ENCODE measurements at places on chromosomes 3 and 15.

DNA sequence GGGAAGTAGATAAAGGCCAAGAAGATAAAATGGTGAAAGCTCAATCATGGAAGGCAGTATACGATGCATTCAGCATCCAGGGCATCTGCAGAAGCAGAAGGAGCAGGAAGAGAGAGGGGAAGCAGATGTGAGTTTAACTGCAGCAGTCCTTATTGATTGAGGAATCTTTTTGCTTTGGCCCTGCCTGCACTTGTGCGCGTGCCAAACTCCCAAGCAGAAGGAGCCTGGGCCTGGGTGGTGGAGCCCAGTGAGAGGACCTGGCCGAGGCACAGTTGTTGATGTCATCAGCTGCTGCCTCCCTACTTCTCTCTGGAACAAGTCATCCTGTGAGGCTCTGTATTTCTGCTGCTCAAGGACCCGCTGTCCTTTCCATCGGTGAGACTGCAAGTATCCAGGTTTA, 65.5 kb upstream of the ROPN1 start:
- no peak for DNase-seq

DNA sequence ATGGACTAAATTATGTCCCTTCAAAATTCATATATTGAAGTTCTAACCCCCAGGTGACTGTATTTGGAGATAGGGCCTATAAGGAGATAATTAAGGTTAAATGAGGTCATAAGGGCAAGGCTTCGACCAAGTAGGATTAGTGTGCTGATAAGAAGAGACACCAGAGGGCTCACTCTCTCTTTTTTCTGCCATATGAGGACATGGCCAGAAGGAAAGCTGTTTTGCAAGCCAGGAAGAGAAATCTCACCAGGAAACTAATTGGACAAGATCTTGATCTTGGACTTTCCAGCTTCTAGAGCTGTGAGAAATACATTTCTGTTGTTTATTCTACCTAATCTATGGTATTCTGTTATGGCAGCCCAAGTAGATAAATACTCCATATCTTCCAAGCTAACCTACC, 503.6 kb upstream of the NAALADL2 start:
- no peak for DNase-seq

DNA sequence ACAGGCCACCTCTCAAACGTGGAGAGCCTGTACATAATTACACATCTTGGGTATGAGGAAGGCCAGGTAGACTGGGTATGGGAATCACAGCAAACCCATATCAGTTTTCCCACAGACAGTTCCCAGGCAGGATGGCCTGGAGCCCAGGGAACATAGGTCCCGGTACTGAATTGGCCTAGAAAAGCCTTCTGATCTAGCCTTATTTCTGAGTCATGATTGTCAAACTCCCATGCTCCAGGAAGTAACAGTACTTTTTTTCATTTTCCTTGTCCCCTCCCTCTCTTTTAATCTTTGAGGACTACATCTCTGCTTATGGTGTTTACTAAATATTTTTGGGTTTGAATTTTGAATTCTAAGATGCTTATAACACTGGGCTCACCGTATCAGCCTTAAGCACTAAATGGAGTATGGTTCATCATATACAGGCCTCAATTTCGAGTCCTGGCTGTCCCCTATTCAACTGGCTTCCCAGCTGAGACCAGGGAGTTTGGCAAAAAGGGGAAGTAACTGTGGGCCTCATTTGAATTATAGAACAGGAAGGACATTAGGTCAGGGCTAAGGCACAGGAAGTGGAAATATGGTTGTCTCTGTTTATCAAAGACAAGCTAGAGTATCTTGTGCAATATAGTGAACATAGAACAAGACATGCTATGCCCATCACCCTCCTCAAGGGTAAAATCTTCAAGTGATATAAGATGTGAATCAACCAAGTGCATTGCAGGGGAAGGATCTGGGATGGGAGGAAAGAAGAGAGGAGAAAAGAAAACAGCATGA, 494.6 kb downstream of the NTRK3 start:
- no peak for DNase-seq

GRCh38 chr3:159860269-159861116, 128.1 kb upstream of the IL12A start:
- no peak for DNase-seq

DNA sequence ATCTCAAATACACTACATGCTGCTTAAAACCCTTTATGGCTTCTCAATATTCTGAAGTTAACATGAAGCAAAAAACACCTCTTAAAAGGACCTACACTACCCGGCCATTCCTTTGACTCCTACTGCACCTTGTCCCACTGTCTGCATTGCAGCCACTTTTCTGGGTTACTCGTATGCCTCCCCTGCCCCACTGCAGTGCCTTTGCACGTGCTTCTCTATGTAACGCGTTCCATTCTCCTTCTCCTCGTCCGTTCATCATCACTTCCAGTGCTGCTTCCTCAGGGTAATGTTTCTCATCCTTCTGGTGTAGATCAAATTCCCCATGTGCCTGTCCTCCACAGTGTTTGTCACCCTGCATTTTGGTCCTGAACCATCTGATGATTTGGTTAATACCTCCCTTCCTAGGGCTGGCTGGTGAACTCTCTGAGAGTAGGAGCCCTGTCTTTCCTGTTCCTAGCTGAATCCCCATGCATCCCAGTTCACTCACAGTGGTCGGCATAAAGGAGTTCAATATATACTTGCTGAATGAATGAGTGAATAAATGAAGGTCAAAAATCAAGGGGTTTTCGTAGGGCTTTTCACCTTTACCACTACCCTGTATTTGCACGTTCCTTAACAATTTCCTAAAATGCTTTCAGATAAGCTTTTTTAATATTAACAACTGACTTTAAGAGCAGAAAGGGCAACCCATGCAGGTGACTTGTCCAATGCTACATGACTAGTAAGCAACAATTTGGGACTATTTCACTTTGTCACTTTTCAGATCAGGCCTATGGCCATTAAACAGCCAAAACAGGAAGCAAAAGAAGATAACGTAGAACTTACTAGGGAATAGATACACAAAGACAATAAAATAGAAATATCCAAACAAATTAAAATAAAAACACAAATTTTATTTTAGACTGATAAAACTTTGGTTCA, 2.4 kb upstream of the STT3B start:
- DNase-seq: no peak

DNA sequence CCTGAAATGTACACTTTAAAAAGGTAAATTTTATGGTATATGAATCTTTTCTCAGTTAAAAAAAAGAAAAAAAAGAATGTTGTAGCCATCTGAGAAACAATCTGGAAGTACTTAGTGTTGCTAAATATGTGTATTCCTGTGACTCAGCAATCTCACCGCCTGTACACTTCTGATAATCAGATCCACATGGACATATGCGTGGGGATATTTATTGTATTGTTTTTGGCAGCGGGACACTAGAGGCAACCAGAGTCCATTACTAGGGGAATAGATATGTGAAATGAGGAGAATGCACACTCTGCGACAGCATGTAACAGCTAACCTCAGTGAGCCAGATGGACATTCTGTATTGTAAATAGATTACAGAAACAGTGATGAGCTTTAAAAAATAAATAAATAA, 65.4 kb downstream of the AQP9 start:
- no peak for DNase-seq

DNA sequence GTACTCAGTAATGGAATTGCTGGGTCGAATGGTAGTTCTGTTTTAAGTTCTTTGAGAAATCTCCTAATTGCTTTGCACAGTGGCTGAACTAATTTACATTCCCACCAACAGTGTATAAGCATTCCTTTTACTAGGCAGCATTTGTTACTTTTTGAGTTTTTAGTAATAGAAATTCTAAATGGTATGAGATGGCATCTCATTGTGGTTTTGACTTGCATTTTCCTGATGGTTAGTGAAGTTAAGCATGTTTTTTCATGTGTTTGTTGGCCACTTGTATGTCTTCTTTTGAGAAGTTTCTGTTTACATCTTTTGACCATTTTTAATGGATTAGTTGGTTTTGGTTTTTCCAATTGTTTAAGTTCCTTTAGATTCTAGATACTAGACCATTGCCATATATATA, 28.4 kb downstream of the TP63 start:
- no peak for DNase-seq

- DNase-seq: no peak
Measured at GRCh38 chr3:132964266-132964665, 73.9 kb upstream of the TMEM108 start.

DNA sequence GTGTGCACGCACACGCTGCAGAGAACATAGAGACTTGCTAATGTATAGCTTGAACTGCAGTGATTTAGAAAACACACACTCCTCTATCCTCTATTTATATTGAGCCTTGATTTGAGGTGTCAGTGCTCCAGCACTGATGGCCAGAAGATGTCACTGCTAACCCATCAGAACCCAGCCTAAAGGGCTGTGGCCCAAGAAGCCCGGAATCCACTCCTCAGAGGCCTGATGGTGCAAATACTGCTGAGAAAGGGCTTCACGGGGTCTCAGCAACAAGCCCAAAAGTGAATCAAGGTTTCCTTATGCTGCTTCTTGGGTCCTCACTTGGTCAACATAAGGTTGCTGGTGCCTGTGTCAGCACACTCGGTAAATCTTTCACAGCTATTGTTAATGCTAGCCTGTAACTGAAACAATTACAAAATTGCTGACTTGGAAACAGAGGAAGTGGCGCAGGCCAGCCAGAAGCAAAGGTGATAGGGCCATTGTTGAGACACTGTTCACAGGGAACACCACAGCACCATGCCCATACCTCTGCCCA, 60.3 kb downstream of the HEG1 start:
- DNase-seq: peak; percentile 3

DNA sequence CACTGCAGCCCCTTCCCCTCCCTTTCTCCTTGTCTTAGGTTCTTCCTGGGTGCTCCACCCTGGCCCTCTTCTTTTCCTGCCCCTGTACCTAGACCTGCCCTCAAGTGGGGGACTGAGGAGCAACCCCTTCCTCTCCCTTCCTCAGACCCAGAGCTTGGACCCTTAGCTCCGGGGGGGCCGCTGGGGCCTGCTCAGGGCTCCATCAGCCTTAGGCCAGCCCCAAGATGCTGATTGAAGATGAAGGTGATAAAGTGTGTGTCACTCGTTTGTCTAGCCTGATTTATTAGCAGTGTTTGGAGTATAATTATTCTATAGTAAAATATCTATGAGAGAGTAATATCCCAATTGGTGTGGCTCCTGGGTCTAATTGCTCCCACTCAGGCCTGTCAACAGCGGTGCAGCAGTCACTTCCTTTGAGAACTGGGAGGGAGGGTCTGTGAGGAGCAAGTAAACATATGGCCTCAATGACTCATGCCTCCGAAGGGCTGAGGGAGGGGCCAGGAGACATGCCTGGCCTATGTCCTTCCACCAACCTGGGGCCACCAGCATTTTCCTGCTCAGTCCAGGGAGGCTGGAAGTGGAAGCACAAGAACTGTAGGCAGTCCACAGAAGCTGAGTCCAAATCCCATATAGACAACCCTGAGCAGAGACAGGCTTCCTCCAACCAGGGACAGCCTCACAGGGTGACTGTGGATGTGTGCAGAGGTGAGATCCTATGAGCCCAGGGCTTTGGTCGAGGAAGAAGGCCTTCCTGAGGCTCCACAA, 123.2 kb downstream of the DNAJB8 start:
- no peak for DNase-seq

- no peak for DNase-seq
Measured at GRCh38 chr3:131261104-131261503, 120.5 kb upstream of the NUDT16 start.

DNA sequence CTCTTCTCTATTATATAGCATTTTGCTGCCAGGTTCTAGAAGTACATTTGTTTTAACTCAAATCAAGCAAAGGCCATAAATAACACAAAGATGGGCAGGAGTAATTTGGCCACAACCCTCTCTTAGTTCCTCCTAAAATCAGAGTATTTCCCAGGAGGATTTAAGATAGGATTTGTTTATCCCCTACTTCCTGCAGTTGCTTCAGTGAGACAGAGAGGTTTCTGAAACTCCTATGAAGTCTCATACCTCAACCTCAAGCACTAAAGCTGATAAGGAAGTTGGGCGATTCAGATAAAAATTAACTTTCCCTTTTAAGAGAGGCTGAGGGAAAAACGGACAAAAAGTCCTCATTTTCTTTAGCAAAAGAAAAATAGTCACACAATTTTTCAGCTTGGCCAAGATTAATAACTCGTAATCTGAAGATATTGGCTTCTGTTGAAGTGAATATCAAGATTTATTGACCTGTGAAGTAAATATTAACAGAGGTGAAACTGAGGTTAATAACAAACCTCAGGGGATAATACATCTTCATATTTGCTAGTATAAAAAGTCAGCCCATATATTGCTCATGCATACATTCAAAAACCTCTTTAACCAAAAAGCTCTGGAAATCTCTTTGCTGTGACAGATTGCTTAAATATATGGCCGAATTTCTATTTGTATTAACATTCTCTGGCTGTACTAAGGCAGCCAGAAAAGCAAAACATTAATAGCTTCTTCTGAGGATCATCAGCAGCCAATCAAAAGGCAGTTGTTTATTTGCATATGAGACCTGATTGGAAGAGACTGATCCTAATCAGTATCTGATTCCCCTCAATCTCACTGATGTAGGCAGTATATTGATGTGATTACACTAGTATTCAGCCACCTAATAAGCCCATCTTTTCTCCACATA, 90.6 kb upstream of the GADL1 start:
- no peak for DNase-seq

- DNase-seq: no peak
Measured at GRCh38 chr3:16289144-16289889, 24.3 kb downstream of the OXNAD1 start.

- DNase-seq: no peak
Measured at GRCh38 chr15:85402195-85402881, 21.9 kb downstream of the AKAP13 start.

- DNase-seq: no peak
Measured at GRCh38 chr15:65901336-65901735, 32.0 kb downstream of the RAB11A start.

- DNase-seq: no peak
Measured at GRCh38 chr3:33217866-33218445, 654 bp downstream of the SUSD5 start.

GRCh38 chr15:89104172-89104564, 15.9 kb downstream of the ABHD2 start:
- no peak for DNase-seq

- DNase-seq: no peak
Measured at GRCh38 chr3:77536038-77536775, 496.3 kb downstream of the ROBO2 start.

DNA sequence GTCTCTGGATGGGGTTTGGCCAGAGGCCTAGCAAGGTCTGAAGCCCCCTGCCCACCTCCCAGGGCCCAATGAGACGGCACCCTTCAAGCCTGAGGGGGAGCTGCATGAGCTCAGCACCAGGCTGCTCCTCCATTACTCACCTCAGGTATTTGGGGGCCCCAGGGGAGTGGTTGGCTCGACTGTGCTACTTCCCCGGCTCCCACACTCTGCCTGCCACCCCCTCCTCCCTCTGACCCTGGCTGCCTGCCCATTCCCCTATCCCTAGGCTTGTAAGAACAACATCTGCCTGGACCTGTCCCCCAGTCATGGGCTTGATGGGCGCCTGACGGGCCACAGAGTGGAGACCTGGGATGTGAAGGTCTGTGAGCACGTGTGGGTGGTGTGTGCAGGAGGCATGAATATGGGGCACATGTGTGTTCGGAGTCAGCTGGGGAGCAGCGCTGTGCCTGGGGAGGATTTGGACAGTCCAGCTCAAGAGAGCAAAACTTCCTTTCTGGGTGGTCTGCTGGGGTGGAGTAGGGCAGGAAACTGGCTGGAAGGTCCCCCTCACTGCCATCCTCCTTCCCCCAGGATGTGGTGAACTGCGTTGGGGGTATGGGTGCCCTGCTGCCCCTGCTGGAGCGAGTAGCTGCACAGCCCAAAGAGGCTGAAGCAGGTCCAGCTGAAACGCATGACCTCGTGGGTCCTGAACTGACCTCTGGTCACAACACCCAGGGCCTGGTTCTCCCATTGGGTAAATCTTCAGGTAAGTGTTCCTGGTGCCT, 17.4 kb downstream of the NBEAL2 start:
- DNase-seq: no peak
